ENCODE measurements at places on chromosomes 11 and 22. TPM values are rescaled to one million over a fixed set of nuclear protein-coding genes. Genes with fewer than 3 reads are reported as not detected.

DNA sequence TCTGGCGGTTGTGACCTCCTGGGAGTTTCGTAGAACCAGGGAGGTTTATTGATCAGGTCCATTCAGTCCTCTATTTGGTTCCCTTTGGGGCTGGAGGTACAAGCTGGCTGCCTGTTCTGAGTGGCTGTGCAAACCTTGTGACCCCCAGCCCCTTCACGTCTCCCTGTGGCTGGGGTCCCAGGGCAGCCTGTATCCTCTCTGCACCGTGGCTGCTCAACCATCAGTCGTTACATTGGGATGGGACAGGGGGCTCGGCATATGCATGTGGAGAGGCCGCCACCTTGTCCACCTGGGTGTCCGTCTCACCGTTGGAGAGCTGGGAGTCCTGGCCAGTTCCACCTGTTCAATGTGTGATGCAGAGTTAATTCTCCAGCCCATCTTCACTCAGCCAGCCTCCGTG is 195.7 kb downstream of the TBC1D22A start:
- no peak for DNase-seq

DNA sequence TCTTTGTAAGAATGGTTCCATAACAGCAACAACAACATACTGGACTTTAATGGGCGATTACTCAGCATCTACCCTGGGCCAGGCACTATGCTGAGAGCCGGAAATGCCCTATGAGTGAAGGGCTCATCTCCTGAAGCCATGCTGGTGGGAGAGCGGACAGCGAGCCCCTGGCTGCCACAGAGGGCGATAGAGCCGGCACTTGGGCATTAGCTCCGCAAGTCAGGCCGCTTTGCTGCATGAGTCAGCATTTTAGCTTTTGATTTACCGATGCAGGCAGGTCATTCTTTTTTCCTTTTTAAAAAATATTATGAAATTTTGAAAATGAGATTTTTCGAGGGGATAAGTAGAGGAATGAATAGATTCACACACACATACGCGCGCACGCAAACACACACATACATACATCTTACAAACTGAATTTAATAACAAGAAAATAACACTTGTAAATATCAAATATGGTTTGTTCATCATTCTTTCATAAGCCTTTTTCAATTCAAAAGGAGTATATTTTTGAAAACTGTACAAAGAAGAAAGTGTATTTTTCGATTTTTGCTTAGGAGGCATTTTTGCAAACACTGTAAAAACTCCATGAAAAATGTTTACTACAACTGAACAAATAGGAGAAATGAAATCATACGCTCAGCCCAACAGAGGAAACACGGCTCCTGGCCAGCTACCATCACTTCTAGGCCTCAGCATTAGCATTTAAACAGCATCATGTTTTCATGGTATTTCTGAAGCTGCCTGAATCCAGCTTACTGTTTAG is 667.3 kb downstream of the OPCML start:
- DNase-seq, result no peak

GRCh38 chr22:50269970-50270665 is at the start of gene MAPK11:
TSS of gene MAPK11 (minus strand) at chr22:50270380. CDS start at chr22:50270292, 88 bp downstream.
- peak; percentile 62 for DNase-seq

- no peak for DNase-seq
Measured at GRCh38 chr22:45166932-45167331, 3.2 kb downstream of the NUP50 start.

DNA sequence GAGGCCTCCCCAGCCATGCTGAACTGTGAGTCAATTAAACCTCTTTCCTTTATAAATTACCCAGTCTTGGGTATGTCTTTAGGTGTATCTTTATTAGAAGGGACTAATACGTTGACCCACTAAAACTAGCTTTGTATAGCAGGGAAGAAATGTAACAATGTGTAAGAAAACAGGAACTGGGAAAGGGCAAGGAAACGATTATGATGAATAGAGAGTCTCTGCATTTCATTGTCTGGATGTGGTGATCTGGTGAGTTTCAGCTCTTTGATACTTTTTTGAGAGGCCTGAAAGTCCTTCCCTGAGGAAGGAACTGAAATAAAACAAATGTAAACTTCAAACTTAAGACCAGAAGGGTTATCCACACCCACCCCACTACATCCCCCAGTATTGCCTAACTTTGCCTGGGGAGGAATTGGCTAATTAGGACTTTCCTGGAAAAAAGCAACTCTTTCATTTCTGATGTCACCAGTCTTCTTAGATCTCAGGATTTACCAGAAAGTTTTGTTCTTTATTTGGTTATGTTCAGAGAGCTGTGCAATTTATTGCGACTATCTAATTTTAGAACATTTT is 119.0 kb downstream of the LDLRAD3 start:
- DNase-seq, result no peak

- DNase-seq, result no peak
Measured at GRCh38 chr11:111456086-111456858, 55.9 kb downstream of the BTG4 start.

- no peak for DNase-seq
Measured at GRCh38 chr22:31715147-31715778, 34.7 kb downstream of the PRR14L start.

DNA sequence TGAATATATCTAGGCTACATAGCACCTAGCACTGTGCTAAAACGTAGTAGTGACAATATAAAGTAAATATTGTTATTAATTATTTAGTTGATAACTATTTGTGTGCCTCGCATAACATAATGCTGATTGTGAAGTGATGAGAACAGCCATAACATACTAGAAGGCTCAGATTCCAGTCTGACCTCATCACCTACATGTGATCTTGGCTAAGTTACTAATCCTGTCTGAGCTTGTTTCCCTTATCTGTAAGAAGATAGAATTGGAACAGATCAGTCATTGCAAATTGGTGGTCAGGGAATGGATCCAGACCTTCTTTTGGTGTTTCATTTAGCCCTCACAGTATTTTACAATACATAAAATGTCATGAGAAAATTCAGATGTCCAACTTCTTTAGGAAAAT is 103.4 kb upstream of the SEZ6L start:
- no peak for DNase-seq

GRCh38 chr22:24407884-24408283 is 19.5 kb upstream of the ADORA2A start:
- no peak for DNase-seq

DNA sequence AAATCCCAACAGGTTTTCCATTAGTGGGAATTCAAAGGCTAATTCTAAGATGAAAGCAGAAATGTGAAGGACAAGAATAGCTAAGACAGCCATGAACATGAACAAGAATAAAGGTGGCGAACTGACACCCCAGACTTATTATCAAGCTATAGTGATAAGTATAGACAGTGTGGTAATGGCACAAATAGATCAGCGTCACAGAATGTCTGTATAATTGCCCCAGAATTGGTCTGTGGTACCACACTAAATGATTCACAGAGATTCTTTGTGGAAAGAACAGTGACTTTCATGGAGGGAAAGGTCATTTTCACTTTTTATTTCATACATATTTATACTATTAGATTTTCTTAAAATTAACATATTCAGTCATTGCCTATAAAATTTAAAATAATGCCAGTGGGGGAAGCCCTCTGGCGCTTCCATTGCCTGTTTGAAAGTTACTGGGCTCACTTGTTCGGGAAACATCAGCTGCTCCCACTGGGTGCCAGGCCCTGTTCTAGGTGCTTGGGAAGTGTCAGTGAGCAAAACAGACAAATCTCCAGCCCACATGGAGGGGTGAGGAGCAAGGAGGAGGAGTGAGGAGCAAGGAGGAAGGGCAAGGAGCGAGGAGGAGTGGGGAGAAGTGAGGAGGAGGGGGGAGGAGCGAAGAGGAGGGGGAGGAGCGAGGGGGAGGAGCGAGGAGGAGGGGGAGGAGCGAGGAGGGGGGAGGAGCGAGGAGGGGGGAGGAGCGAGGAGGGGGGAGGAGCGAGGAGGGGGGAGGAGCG is 11.3 kb upstream of the NLRP6 start:
- peak; percentile 34 for DNase-seq

- DNase-seq, result no peak
Measured at GRCh38 chr11:12591706-12592105, 82.5 kb upstream of the TEAD1 start.

- no peak for DNase-seq
Measured at GRCh38 chr11:29751618-29752017, 265.2 kb downstream of the KCNA4 start.

The OTOG gene
- total RNA-seq, result not detected

The GAL gene
- 1.7 TPM for total RNA-seq

The UBQLN3 gene
- total RNA-seq, result not detected

The OR52A1 gene
- not detected for total RNA-seq

The GTF2H1 gene
- 62.0 TPM for total RNA-seq

All from CD8-positive, alpha-beta memory T cell (primary cell).